Thymus (tissue), 14 donors: ENCODE measurements at places on chromosomes 5 and 9. TPM values are rescaled to one million over a fixed set of nuclear protein-coding genes. Genes with fewer than 3 reads are reported as not detected.

NR5A1 gene
- 0.46 TPM for polyA plus RNA-seq

EIF4E1B gene
- polyA plus RNA-seq: 0.05 TPM

ARSI gene
- polyA plus RNA-seq: 0.59 TPM

LHX3 gene
- polyA plus RNA-seq: 0.23 TPM

SPATA31C1 gene
- polyA plus RNA-seq: not detected

SYNPO gene
- 10.0 TPM for polyA plus RNA-seq

SH2D3C gene
- 25.1 TPM for polyA plus RNA-seq
